ENCODE measurements at places on chromosomes 11 and 22.
A peak's percentile ranks its signal among the peaks of the same experiment; 100 is the strongest.

GRCh38 chr11:77127235-77127911 is 673 bp upstream of the MYO7A start:
- peak; percentile 37 for DNase-seq

GRCh38 chr11:114562166-114562916 is 2.7 kb upstream of the NXPE1 start:
- DNase-seq: no peak

GRCh38 chr11:36586543-36586942 is 7.8 kb upstream of the IFTAP start:
- no peak for DNase-seq

DNA sequence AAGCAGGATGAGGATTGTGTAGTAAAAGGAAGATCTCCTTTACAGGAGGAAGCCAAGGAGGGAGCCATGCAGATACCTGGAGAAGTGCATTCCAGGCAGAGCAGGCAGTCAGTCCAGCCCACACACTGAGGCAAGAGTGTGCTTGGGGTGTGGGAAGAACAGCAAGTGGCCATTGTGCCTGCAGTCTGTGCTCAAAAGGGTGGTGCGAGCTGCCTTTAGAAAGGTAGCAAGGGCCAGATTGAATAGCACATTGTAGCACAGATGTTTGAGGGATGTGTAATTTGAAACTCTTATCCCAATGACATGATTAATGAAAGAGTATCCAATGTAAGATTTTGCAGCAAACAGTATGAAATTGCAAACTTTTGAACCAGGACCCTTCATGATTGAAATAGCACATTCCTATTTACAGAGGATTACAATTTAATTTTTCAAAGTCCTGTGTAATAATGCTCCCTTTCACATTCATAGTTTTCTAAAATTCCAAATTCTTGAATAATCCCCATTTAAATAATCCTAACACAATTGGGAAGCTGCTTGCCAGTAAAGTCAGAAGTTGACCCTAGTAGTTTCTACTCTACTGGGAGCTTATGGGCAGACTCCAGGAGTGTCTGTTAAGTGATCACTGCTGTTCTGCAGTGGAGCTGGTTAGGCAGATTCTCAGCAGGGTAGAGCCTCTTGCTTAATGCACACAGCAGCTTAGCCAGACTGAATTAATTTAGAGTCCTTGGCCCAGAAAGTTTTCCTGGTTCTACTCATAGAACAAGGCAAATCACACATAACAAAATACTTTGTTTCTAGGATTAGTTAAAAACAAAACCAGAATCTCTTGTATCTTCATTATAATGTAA is 78.1 kb downstream of the CYB5R2 start:
- no peak for DNase-seq

- no peak for DNase-seq
Measured at GRCh38 chr22:36619797-36620399, 83.7 kb downstream of the CACNG2 start.

- no peak for DNase-seq
Measured at GRCh38 chr11:72782081-72782920, 11.5 kb downstream of the STARD10 start.

GRCh38 chr11:116697639-116698038 is 75.1 kb downstream of the BUD13 start:
- no peak for DNase-seq

DNA sequence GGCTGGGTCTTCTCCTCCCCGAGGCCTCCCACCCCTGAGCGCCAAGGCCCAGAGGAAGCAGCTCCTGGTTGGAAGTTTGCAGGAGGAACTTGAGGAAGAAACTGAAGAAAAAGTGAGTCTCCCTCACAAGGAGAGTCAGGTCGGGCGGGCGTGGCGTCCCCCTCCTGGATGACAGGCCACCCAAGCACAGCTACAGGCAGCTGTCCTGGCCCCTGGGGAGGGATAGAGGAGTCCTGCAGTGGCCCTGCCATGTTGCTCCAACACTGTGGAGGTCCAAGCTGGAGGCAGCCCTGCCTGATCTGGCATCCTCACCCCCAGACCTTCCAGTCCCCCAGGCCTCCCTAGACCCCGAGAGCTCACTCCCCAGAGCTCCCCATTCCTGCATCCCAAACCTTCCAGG is 1150.1 kb downstream of the BRD1 start:
- no peak for DNase-seq

GRCh38 chr11:68211546-68211945 is 1.6 kb downstream of the KMT5B start:
- DNase-seq: no peak

DNA sequence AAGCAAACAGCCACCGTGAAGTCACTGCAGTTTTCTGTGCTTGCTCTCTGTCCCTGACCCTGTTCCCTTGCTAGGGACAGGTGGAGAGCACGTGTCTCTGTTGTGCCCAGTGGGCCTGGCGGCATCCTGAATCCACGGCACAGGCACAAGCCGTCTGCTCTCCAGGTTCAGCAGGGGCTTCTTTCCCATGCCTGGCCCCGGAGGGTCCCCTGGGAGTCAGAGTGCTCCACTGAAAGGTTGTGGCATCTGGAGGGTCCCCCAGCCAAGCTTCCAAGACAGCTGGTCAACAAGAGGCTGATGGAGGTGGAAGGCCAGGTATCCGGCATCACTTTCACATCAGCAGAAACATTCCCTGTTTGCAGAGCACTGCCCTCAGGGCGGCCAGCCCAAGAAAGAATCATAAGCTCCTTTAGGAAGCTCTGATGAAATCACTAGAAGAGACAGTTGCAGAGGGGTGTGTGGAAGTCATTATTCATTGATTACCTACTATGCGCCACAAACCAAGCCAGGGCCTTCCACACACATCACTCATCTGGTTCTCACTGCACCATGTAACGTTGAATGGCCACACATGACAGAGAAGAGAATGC is 346.4 kb upstream of the B3GAT1 start:
- no peak for DNase-seq

- DNase-seq: peak; percentile 16
Measured at GRCh38 chr22:19679522-19680101, 34.7 kb upstream of the SEPTIN5 start.

DNA sequence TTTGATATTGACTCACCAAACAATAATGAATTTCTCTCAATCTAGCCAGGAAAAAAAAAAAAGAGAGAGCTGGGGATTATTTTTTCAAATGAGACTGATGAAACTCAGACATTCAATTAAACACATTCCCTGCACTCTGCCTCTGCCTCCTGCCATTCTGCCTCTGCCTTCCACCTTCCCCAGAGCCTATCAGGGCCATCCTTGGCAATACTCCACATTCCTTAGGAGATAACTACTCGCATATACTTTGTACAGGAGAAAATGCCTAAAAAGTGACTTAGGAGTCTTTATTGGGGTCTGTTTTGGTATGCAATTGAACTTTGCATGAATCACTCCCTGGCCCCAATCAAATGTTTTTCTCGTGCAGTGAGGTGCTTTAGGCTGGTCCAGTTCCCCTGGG is 246.6 kb upstream of the PLET1 start:
- no peak for DNase-seq

GRCh38 chr11:61686469-61686868 is 6.3 kb downstream of the DAGLA start:
- no peak for DNase-seq

- no peak for DNase-seq
Measured at GRCh38 chr11:124674571-124674970, 867 bp downstream of the SPA17 start.

DNA sequence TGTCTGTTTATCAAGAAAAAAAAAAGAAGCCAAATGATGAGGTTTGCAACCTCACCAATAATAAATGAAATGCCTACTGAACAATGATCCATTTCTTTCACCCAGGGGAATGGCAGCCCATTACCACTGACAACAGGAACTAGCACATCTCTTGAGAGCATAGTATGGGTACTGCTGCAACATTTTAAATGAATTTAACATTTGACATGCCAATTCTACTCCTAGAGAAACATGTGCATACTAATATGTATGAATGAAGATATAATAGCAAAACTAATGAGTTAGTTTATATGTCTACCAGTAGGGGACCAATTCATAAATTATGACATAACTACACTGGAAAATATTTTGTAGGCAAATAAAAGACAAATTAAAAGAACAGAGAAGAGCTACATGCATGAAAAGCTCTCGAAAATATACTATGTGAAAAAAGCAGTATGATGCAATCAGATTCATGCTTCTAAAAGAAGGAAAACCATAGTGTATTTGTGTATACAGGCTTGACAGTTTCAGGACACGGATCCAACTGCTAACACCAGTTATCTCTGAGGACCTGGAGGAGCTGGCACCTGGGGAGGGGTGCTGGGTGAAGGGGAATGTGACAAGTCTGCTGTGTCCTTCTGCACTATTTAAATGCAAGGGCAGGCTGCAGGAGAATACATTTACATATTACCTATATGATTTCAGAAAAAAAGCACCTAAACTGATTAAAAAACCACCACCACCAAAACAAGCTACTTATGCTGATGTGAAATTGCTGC is 6.9 kb downstream of the SMCO4 start:
- DNase-seq: no peak

- DNase-seq: peak; percentile 55
Measured at GRCh38 chr11:63560506-63561180, 2.5 kb downstream of the PLAAT2 start.

DNA sequence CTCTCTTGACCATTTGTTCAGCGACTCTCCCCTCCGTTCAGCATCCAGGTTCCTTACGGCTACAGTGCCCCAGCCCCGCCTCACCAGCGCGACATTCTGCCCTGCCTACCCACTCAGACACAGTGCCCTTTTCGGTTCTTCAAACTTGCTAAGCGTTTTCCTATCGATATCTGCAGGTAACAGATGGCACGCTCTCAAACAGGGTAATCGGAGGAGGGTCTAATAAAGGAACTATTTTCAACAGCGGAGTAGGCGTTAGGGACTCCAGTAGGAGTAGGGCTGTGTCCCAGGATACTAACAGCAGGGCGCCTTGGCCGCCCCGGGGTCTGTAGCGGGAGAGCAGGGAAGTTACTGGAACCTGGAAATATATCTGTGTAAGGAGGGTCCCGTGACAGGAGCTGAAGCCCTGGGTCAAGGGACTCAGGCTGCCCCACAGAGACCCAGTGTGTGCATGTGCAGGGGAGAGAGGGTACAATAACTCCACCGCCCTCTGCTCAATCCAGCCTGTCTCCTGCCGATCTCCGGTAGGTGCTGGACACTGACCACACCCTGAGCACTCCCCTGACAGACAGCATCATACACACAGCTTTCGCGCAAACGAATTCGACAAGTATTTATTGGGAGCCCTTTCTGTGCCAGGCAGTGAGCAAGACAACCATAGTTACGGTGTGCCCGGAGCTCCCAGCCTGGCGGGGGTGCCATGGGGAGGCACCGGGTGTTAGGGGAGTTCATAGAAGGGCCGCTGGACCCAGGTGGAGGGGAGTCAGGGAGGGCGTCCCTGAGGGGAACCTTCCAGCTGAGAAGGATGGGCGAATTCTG is 2.1 kb downstream of the KLHL35 start:
- no peak for DNase-seq

DNA sequence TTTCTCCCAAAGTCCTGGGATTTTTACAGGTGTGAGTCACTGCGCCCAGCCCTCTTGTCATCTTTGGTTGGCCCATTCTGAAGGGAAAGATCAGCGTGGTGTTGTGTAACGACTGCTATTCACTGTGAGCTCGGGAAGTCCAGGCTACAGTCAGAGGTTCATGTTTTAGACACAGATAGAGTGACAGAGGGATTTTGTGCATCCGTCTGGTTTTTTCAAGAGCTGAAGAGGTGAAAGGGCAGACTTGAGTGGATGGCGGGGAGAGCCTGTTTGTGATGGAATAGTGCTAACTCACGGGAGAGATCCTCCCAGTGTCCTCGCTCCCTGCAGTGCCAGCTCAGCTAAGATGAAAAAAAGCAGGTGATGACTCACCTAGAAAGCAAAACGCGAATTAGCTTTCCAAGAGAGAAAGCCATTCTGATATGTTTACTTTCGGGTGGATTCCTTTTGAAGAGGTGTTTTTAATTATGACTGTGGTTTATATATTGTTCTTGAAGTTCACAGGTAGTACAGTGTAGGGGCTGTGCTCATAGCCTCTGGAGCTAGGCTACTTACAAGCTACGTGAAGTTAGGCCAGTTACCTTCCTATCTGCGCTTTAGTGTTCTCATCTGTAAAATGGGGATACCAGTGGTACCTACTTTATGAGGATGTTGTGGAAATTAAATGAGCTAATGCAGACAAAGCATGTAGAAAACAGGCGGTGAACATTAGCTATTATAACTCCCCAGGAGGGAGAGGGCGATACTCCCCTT is 67.2 kb downstream of the C11orf91 start:
- no peak for DNase-seq

DNA sequence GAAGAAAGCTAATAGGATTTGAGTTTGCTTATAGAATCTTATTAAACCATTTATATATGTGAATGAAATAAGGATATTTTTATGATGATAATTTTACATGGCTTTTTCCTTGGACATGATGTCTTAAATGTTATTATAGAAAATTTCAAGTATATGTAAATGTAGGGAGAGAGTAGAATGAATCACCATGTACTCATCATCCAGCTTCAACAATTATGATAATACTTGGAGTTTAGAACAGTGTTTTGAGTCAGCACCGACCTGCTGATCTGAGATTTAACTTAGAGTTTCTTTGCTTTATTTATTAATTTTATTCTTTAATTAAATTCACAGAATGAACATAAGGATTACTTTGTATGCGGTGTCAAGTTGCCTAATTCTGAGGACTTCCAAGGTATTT is 193.5 kb downstream of the UVRAG start:
- no peak for DNase-seq

- peak; percentile 10 for DNase-seq
Measured at GRCh38 chr11:107916671-107917241, 11.5 kb upstream of the RAB39A start.

DNA sequence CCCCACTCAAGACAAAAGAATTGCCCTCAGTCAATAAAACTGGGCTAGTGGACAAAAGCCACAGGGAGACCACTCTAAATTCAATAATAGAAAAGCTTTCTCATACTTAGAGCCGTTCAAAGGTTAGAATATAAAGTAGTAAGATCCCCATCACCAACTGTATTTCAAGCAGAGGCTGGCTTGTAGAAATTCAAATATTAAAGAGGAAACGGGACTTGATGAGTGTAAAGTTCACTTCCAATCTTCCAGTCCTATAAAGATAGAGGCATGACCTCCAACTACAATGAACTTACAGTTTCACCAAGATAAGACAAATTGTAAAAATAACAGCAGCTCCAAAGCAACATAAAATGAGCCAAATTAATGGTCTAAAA is 70.4 kb downstream of the CCDC34 start:
- DNase-seq: no peak

GRCh38 chr11:101030015-101030414 is 99.6 kb downstream of the PGR start:
- DNase-seq: no peak

GRCh38 chr11:18633256-18634139 is 644 bp downstream of the SPTY2D1 start:
- DNase-seq: no peak

DNA sequence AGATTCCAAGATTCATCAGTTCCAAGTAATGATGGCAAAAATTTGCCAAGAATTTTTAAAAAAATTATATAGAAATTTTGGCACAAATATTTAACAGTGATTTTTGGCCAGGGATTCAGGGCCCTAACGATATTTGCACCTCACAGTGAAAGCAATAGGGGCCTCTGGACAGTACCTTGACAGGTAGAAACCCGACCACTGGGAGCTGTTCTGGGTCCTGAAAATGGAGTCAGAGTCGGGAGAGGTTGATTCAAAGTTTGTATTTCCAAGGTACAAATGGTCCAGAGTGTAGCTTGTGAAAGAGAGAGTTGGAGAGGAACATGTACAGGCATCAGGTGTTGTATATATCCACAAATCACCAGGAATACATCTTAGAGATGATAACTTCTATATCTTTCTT is 41.6 kb downstream of the MRGPRX2 start:
- DNase-seq: no peak

GRCh38 chr11:116611998-116612620 is 160.7 kb downstream of the BUD13 start:
- DNase-seq: no peak
